ENCODE measurements at places on chromosomes 5 and 9.

DNA sequence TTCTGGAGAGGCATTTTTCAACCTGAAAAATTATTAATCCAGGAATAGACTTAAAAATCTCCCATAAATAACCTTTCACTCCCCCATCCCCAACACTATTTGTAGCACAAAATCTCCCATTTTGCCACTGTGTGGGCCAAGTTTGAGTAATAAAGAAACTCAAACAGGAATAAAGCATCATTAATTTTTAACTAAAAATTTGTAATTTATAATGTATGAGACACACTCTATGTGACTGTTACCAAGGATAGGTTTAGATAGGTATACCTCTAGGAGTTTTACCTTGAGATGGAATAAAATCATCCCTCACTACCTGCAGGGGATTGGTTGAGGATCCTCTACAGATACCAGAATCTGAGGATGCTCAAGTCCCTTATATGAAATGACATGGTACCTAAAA lies 30.1 kb downstream of the CHD1 start:
- DNase-seq = no peak

- no peak for DNase-seq
Measured at GRCh38 chr9:35293376-35293964, 131.7 kb downstream of the UNC13B start.

DNA sequence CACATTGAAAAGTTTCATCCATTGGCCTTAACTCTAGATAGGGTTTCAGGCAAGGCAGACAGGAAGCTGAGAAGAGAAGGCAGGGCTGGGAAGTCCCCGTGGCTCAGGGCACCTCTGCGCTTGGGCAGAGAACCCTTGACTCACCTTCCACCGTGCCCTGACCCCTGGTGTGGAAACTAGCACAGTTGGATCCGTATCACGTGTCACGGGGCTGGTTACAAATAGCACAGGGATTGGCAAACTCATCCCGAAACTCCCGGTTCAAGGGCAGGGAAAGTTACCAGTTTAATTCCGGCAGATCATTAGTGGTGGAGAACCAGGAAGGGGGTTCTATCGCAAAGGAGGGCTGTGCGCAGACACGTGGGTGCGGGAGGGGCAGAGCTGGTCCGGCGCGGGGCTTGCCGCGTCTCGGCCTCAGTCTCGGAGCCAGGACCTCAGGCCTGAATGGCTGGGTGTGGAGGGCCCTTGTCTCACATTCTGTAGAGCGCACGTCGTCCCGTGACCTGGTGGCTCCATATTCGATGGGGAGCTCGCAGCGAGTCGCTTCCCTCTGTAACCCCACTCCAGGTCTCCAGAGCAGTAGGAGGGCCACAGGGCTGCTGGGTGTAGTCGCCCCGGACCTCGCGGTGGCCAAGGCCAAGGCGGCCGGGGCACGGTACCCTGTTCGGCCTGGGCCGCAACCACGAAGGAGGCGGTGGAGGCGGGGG lies 771 bp upstream of the TMEM171 start:
- DNase-seq = no peak

GRCh38 chr5:94944160-94944559 lies 325.7 kb downstream of the SLF1 start:
- DNase-seq = no peak

DNA sequence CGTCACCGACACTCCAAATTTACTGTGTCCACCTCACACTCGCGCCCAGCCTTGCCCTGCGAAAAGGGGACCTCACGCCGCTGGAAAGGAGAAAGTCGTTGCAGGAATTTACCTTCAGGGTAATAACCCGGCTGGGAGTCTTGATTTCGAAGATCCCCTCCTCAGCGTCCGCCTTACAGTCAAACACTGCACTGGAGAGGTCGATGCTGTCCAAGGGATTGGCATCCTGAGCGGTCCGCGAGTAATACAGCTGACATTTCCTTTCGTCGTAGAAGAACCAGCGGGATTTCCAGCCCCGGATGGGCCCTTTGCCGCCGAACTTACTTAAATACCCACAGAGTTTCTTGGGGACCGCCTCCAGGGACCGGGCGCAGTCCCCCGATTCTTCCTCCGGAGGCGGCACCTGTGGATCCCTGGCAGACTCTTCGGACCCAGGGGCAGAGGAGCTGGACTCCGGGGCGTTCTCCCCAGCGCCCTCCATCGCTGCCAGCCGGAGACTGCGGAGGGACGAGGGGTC lies 330 bp downstream of the TBC1D2 start:
- no peak for DNase-seq

DNA sequence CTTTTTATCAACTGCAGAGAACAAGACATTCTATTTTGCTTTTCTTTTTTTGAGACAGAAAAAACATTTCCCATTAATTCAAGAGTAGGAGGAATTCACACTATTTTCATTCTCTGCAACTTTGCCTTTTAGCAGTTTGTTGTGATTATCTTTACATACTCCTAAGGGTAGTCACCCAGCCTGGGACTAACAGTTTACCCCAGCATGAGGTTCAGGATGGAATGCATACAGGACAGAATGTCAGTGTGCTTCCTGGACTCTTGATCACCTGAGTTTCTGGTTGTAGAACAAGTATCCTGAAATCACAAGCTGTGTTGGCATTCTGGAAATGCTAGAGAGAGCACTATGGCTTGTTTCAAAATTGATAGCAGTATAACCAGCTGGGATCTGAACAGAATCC lies 368.1 kb downstream of the KIF4B start:
- DNase-seq = no peak

- DNase-seq = no peak
Measured at GRCh38 chr9:81814794-81815464, 113.3 kb upstream of the SPATA31D4 start.

GRCh38 chr9:18456624-18457237 lies 17.2 kb upstream of the ADAMTSL1 start:
- DNase-seq = no peak

DNA sequence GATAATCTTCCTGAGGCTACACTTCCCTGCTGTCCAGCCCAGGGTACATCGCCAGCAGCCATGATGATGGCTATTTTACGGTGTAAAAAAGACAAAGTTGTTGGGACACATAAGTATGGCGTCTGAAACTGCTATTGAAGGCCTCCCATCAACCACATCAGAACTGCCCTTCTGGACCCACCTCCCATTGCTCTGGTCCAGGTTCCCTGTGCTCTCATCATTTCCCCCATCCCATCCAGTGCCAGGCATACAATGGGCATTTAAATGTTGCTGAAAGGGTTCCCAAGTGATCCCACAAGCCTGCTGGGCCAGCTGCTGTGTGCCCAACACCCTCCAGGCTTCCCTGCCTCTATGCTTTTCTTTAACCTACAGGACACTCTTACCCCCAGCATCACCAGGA lies 10.6 kb downstream of the IL9 start:
- DNase-seq = no peak

GRCh38 chr9:124465736-124466135 lies 15.5 kb downstream of the ADGRD2 start:
- no peak for DNase-seq

DNA sequence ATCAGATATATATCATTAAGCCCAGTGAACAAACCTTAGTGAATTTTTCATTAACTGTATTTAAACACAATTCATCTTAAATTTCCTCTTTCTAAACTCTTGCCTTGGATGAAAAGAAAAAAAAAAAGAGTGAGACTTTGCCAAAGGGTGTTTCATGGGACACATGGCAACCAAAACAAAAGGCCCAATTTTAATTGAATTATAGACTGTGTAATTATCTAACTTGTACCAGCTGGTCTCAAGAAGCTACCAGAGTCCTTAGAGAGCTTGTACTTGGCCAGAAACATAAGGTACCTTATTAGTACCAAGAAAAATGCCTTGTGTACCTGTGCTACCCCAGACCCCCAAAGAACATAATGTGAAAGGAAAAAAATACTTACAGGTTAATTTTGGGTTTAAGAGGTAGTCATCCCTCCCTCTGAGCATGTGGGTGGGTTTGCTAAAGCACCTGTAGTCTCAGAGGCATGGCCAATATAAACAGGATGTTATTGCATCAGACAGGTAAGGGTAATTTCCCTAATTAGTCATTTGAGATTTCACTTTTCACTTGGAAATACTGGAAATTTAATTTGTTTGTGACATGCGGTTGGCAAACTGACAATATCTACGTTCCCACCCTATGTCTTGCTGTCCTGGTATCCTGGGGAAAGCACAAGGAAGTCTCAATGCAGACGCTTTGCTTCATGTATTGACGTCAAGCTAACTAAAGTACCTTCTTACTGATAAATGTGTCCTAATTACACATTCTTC lies 90.1 kb downstream of the SNCAIP start:
- DNase-seq = no peak

DNA sequence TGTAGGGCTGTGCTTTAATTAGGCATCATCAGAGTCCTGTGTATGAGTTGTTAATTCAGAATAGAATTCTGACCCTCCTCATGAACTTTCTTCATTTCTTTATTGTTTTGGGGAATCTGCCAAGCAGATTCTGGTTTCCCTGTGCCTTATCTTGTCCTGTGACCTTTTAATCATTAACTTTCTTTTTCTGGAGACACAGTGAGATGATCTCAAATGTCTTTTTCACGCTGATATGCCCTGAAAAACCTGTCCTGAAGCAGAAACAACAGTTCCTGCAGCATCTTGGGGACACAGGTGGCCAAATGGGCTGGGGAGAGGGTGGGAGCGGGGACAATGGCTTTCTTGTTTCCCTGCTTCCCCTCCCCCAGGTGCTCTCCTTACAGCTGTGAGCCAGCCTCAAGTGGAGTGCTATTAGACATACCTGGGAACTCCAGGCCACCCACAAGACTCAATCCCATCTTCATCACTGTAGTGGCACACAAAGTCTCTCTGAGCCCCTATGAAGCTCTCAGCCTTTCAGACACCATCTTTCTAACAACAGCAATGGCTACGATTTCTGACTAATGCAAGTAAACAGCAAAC lies 213.8 kb downstream of the ATP10B start:
- DNase-seq = no peak

- DNase-seq = no peak
Measured at GRCh38 chr9:123326662-123327093, 29.3 kb upstream of the CRB2 start.

DNA sequence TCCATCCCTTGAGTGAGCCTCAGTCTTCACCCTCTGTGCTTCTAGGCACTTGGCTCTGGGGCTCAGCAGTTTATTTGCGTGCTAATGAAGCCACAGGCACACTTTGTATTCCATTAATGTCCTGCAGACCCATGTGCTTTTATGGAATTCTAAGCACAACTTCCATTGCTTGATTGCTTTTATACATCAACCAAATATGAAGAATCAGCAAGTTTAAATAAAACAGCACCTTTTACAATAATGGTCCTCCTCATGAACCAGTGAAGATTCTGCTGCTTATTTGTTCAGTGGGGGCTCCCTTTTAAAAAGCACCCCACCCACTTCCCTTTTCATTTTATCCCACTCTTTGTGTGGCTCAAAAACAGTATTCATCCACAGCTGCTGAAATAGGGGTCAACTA lies 60.2 kb downstream of the DCP2 start:
- DNase-seq = no peak

- no peak for DNase-seq
Measured at GRCh38 chr5:74526111-74526510, 114.4 kb downstream of the ENC1 start.

DNA sequence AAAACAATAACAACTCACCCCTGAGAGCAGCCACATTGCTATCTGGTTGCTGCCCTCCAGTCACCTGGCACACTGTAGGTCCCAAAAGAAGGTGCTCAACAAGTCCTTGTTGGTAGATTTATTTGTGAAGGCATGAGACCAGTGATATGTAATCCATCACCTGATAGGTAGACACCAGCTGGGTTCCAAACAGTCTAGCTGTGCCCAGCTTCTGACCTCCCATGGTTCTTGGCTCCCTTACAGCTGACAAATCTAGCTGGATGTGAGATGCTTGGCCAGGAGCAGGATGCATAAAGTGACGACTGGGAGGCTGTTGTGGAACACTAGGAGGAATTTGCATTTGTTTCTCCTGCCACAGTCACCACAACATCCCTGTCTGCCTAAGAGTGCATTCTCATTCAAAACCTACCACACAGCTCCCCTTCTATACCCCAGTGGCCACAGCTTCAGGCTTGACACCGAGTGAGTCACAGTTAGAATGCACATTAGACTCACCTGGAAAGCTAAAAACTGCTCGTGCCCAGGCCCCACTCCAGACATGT lies 7.8 kb upstream of the VLDLR start:
- DNase-seq = no peak

DNA sequence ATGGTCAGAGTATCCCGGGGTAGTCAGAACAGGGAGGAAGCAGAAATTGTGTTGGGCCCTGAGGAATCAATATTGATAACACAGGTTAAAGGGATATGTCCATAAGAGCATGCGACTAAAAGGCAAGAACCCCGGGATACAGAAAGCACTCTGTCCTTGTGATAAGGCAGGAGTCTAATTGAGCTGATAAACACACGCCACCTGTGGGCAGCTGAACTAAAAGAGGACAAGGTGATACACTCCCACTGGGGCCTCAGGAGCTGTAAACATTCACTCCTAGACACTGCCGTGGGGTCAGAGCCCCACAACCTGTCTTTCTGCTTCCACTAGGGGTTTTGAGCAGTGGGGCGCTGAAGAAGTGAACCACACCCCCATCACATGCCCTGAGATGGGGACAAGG lies 144.7 kb upstream of the MPDZ start:
- no peak for DNase-seq

- DNase-seq = no peak
Measured at GRCh38 chr5:14781106-14781505, 90.5 kb downstream of the ANKH start.

- DNase-seq = no peak
Measured at GRCh38 chr9:127692071-127692470, 14.7 kb upstream of the CFAP157 start.

GRCh38 chr5:103389357-103389756 lies 130.8 kb downstream of the MACIR start:
- no peak for DNase-seq

- DNase-seq = no peak
Measured at GRCh38 chr9:37371565-37372464, 50.7 kb upstream of the GRHPR start.

GRCh38 chr5:67693956-67694809 lies 497.6 kb upstream of the CD180 start:
- DNase-seq = no peak

DNA sequence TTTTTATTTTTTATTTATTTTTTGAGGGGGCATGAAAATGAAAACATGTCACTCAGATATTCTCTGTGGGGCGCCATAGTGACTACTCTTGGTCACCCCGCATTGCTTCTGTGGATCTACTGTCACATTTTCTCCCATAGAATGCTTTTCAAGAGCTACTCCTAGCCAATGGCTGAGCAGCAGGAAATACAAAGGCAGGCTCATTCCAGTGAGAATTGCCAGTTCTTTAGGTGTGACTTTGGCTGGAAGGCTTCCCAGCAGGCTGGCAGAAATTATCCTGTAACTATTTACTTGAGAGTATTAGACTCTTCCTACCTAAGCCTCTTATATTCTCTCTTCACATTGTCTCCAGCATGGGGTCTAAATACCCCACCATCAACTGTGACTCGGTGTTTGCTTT lies 21.0 kb upstream of the PTPRD start:
- DNase-seq = no peak

GRCh38 chr5:132475987-132476875 lies 14.3 kb downstream of the IRF1 start:
- DNase-seq = no peak
